Neuronal stem cell (in vitro differentiated cells): ENCODE measurements at places on chromosomes 7 and 10.

DNA sequence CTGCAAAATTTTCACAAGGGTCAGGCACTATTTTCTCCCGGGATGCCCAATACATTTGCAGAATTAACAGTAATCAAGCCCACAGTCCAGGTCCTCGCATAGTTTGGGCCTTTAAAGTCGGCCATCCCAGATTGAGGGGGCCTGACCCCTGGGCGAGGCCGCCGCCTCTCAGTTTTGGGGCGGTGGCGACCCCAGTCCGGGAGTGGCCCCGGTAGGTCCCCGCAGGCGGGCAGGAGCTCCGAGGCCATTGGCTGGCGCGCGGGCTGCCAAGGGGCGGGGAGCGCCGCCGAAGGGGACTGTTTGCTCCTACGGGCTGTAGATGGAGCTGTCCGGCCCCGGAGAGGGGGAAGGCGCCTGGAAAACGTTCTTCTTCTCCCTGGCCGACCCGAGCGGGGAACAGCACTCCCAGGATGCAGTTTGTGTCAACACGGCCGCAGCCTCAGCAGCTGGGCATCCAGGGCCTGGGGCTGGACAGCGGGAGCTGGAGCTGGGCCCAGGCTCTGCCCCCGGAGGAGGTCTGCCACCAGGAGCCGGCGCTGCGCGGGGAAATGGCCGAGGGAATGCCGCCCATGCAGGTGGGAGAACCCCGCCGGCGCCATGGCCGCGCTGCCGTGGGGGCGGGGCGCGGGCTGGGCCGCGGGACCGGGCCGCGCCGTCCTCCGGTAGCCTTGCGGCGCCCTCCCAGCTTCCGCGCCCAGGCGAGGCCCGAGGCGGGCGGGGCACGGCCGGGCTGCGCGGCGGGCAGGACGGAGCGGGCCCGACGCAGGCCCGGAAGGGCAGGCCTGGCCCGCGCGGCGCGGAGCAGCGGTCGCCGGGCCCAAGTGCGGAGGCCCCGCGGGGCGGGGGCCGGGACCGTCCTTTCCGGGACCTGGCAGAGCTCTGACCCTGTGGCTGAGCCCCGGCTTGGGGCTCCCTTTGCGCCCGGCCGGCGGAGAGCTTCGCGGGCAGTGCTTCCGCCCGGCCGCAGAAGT lies at the start of gene ZNF282:
Gene ZNF282, plus strand, starts transcription at position 367 of the 971 bp plus-strand sequence. Its CDS starts 44 bp downstream, at position 411.
- peak; percentile 85 for DNase-seq

DNA sequence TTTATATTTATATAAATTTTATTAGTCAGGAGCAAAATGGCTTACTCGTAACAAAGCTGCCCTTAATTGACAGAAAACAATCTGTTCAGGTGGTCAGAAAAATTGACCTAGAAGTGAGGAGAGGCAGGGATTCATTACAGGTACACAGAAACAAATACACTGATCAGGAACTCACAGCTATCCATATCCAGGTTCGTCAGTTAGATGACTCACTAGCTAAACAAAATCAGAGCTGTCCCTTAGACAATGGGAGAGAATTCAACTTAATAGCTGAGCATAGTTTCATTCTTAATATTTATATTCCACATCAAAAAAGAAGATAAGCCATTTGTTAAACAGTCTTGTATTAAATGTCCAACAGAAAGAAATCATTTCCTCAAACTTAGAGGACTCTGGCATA lies 41.7 kb downstream of the HYCC1 start:
- no peak for DNase-seq

- no peak for DNase-seq
These were observed 203.0 kb downstream of the SORCS3 start for GRCh38 chr10:104844073-104844472.

DNA sequence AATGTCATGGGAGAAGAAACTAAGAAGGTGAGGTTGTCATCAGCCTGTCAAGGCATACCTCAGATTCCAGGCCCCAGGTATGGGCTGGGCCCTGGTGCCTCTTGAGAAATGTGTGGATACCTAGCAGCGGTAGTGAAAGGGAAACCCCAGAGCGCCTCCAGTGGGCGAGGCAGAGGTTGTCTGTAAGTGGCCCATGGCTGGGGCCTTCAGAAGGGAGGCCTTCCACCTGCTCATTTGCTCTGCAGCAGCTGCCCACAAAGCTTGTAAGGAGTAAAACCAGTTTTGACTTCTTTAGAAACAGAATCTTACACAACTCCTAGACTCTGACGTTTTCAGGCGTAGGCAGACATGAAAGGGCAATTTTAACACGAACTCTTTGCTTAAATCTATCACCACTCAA lies 509.9 kb downstream of the PARD3 start:
- no peak for DNase-seq

- no peak for DNase-seq
These were observed 10.5 kb downstream of the SKAP2 start for GRCh38 chr7:26853788-26854393.

DNA sequence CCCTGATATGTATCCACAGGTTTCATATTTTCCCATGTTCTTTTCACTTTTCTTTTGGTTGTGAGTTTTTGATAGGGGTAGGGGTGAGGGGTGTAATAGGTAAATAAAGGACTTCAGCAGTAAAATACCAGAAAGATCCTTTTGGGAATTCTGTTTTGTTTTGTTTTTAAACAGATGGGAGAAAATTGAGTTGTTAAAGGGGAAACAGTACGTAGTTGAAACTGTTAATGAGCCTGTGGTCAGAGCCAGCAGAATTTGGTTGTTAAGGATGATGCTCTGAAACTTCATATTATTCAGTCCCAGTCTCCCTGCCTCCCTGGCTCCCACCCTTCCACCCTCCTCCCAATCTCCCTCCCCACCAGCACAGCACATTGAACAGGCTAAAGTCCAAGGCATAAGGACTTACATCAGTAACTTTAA lies 195.9 kb downstream of the CREB5 start:
- DNase-seq: no peak

- DNase-seq: no peak
These were observed 66.3 kb upstream of the FRMD4A start for GRCh38 chr10:14397066-14397465.

- DNase-seq: no peak
These were observed 57.5 kb upstream of the SHH start for GRCh38 chr7:155869784-155870076.

DNA sequence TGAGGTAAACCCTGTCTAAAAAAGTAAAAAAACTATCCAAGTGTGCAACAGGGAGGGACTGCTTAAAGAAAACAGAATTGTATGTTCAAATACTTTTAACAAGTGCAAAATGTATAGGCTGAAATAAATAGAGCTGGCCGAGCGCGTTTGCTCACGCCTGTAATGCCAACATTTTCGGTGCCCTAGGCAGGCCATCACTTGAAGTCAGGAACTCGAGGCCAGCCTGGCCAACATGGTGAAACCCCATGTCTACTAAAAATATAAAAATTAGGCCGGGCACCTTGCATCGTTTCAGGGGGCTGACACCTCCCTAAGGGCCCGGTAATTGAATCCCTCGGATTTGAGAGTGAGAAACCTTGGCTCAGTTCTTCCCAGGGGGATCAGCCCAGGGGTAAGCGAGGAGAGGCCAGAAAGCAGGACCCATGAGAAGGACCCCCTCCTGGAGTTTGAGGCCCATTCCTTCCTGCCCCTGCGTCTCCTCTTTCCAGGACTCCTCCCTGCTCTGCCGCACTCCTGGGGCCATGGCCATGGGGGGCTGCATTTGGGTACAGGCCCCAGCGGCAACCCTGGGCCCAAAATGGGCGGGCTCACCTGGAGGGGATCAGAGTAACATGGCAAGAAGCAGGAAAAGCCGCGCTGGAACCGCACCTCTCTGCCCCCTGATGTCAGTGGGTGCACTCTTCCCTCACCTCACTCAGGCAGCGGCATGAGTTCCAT lies 75.5 kb upstream of the TMEM248 start:
- DNase-seq: no peak

- peak; percentile 36 for DNase-seq
These were observed 11.9 kb downstream of the FLNC start for GRCh38 chr7:128841921-128842673.

GRCh38 chr7:47651355-47652317 lies 69.7 kb upstream of the TNS3 start:
- DNase-seq: no peak

- DNase-seq: no peak
These were observed 188.6 kb downstream of the ETV1 start for GRCh38 chr7:13800694-13801448.

DNA sequence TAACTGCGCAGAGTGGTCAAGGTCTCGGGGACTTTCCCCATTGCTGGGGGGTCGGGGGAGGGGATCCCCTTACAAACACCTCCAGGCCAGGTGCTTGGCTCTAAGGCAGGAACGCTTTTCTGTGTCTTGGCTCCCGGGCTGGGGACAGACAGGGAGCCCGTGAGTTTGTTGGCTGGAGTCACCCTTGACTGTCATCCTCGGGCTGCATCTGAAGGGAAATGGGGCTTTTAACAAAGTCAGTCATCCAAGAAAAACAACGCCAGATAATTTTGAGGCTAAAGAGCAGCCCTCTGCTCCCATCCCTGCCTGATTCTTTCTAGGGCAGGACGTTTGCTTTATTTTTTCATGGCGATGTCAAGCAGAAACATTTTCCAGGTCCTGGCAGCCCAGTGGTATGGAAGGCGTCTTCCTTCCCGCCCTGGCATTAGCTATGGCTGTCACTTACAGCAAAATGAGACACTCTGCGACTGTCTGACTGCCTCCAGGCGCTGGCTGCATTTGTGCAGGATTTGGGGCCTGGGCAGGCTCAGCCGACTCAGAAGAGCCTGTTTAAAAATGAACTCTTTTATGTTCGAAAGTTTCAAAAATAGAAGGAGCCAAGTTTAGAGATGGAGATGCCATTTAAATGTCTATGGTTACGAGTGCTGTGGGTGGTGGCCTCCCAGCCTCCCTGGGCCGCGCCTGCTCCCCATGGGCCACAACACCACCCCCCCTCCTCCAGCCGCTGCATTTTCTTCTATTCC lies 54.7 kb upstream of the TNS3 start:
- DNase-seq: no peak

GRCh38 chr10:31197886-31198285 lies 121.1 kb upstream of the ZEB1 start:
- no peak for DNase-seq

GRCh38 chr7:30650421-30650808 lies 31.8 kb downstream of the CRHR2 start:
- DNase-seq: no peak

DNA sequence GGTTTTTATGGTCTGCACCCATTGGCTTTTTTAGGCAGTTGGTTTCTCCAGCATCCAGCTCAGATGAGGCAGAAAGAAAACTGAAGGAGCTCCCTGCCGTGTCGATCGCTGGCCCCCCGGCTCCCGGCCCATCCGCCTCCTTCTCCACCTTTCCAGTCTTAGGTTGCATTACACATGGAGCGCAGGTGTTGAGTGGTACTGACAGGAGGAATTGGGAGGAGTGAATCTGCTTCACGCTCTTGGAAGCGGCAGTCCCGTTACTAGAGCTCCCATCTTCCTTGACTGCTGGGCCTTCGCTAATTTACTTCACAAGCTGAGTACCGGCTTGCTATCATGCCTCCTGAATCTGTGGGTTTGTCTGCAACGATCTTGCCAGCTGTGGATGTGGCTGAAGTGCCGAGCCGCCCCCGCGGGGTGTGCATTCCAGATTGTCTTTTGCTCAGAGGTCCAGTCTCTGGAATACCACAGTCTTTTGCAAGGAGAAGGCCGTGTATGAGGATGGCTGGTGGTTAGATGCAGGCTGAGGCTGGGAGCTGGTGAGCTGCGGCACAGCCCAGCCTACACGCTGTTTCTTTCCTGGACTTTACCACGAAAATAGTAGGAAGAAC lies 17.1 kb downstream of the IQCE start:
- DNase-seq: no peak

DNA sequence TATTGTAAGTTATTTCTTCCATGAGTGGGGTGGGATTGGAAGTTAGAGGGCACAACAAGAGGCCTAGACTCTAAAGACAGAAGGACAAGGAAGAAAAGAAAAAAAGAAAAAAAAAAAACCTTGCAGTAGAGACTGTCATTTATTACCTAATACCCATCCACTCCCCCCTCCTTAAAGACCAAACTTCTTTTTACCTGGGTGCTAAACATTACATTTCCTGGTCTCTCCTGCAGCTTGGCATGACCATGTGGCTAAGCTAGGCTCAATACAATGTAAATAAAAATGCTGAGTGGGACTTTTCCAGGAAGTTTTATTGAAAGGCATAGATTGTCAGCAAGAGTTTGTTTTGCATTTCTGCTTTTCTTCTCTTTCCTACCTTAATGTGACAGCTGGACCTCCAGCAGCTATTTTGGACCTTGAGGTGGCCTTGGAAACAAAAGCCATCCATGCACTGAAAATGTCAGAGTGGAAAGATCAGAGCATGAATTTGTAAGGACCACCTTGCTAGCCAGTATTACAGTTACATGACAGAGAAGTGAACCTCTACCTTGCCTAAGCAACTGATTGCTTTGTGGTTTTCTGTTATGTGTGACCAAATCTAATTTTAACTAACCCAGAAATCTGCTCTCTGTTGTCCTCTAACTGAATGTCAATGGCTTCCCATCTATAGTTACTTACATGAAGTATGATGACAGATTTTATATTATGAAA lies 81.3 kb upstream of the SFMBT2 start:
- DNase-seq: no peak

- DNase-seq: no peak
These were observed 4.0 kb downstream of the ITIH2 start for GRCh38 chr10:7707102-7707501.

GRCh38 chr10:11089272-11089671 lies 71.6 kb downstream of the CELF2 start:
- no peak for DNase-seq

- DNase-seq: no peak
These were observed 4.4 kb upstream of the EN2 start for GRCh38 chr7:155453296-155454182.

DNA sequence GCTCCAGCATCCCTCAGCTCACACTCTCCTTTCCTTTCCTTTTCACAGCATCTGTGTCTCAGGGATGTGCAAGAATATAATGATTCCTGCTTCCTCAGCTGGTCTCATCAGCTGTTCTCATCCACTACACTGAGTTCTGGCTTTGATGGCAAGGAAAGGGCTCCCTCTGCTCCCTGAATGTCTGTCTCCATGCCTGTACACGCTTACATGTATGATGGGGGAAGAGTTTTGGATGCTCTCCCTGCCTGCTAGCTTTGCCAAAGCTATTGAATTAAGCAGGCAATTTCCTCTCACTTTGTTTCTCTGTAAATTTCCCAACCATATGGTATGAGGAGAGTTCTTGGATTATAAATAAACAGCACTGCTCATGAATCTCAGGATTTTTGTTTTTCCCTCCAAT lies 254.5 kb downstream of the SORCS3 start:
- no peak for DNase-seq
